Aorta (tissue), 5 donors: ENCODE measurements at places on chromosomes 6 and 20.
A peak's percentile ranks its signal among the peaks of the same experiment; 100 is the strongest.

DNA sequence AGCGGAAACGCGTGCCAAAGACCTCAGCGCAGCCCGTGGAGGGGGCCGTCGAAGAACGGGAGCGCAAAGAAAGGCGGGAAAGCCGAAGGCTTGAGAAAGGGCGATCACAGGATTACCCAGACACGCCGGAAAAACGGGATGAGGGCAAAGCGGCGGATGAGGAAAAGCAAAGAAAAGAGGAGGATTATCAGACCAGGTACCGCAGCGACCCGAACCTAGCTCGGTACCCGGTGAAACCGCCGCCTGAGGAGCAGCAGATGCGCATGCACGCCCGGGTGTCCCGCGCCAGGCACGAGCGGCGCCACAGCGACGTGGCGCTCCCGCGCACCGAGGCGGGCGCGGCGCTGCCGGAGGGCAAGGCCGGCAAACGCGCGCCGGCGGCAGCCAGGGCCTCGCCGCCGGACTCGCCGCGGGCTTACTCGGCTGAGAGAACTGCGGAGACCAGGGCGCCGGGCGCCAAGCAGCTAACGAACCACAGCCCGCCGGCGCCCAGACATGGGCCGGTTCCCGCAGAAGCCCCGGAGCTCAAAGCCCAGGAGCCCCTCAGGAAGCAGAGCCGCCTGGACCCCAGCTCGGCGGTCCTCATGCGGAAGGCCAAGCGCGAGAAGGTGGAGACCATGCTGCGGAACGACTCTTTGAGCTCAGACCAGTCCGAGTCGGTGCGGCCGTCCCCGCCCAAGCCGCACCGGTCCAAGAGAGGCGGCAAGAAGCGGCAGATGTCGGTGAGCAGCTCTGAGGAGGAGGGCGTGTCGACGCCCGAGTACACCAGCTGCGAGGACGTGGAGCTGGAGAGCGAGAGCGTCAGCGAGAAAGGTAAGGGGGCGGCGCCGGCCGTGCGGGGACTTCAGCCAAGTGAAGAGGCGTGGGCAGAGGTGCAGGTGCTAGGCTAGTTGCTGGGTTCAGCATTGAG is 296.2 kb downstream of the RIMS1 start:
- DNase-seq: no peak

DNA sequence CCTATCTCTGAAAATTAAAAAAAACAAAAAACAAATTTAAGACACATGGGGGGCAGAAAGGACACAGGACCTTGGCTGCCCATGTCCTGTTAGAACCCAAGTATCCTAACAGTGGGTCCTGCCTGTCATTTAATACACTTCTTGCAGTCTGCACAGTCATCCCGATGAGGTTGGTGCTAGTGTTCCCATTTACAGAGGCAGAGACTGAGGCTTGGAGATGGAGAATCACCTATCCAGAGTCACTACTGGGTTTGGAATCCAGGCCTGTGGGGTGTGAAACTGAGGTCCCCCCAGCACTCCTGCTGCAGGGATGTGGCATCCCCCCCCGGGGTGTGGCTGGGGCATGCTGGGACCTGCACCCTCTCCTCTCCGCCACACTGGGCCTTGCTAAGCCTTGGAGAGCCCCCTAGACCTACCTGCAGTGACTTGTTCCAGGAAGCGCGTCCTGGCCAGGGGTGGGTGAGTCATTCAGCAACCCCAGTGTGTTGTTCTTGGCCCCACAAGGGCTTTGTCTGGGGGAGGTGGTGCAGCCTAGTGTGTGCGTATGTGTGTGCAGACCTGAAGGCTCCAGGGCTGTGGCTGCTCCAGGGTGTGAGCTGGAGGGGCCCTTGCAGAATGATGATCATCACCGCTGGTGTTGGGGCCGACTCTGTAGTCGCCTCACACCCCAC is 49.7 kb downstream of the BCAS4 start:
- peak; percentile 85 for DNase-seq

DNA sequence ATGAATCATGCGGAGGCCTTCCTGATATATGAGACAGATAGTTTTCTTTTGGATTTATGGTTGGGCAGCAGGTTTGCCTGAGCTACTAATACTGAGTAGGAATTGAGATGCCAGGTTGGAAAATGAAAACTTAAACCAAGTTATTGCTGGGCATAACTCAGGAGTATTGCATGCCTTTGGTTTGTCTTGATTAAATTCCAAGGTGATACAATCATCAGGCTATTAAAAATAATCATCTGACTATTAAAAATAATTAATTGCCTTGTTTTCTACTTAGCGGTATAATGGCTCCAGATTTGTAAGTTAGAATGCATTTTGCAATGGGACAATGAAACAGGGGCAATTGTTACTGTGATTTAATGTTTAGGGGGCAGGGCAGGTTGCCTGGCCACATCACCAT is 15.5 kb upstream of the RNF144B start:
- DNase-seq: no peak

DNA sequence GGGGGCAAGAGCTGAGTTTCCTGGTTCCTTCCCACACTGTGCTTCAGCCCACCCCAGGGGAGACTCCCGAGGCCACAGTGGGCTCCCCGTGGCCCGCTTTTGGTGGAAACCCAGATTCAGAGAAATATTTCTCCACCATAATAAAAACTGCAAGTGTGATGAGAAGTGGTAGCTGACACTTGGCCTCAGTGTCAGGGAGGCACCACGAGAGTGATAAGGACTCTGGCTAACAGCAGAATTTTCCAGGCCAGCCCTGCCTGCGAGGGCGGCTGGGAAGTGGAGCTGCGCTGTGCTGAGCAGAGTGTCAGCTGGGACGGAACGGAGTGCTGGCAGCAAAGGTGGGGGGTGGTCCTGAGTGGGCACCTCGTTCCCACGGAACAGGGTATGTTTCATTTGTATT is 22.5 kb downstream of the SPATA2 start:
- DNase-seq: no peak

GRCh38 chr20:667351-668034 is 8.1 kb downstream of the SCRT2 start:
- peak; percentile 87 for DNase-seq

DNA sequence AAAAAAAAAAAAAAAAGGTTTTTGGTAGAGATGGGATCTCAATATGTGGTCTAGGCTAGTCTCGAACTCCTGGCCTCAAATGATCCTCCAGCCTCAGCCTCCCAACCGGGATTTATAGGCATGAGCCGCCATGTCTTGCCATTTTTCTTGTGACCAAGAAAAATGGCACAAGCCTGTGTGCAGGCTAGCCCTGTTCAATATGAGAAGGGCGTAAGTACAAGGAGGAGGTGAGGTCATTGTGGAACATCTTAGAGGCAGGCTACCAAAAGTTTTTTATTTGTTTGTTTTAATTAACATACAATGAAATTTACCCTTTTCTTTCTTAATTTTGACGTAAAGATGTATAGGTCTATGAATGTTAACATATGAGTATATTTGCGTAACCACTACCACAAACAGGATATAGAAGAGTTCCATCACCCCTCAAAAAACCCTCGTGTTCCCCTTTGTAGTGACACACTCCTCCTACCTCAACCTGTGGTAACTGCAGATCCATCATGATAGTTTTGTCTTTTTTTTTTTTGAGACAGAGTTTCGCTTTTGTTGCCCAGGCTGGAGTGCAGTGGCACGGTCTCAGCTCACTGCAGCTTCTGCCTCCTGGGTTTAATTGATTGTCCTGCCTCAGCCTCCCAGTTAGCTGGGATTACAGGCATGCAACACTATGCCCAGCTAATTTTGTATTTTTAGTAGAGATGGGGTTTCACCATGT is 28.3 kb upstream of the KIF3B start:
- no peak for DNase-seq

DNA sequence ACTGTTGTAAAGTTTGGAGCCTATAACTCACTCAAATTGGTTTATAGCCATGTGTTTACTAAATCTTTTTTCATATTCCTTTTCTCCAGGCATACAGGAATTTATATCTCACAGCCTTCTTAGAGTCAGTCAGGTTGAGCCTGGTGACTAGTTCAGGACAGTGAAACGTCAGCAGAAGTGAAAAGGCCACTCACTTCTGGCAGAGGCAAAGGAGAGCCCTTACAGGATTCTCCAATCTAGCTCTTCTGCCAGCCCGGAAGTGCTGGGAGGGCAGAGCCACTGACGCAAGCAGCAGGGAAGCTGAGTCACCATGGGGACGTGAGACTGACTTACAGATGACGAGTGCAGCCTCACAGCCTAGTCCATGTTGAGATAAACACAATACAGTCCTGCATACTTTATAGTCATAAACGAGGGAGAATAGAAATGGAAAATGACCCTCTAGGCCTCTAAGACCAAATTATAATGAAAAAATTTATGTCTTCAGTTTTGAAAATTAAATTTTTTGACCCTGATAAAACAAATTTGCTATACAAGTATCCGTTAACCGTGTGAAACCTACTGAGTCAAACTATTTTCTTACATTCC is 1.3 kb downstream of the PXT1 start:
- DNase-seq: peak; percentile 97

DNA sequence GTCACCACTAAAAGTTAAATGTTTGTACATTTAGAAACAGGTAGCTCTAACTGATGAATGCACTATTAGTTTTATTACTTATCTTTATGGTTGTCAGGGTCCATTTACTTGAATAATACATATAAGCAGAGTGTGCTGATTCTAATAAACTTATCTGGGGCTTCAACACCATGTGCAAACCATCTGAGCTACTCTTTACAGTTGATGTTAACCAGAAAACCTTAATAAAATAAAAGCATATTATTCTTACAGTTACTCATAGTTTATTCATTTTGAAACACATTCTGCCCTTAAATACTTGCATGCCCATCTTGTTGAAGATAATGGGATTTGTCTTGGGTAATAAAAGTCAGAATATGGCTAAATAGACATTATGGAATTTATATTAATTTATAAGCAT is 1042.2 kb downstream of the EPHA7 start:
- no peak for DNase-seq

DNA sequence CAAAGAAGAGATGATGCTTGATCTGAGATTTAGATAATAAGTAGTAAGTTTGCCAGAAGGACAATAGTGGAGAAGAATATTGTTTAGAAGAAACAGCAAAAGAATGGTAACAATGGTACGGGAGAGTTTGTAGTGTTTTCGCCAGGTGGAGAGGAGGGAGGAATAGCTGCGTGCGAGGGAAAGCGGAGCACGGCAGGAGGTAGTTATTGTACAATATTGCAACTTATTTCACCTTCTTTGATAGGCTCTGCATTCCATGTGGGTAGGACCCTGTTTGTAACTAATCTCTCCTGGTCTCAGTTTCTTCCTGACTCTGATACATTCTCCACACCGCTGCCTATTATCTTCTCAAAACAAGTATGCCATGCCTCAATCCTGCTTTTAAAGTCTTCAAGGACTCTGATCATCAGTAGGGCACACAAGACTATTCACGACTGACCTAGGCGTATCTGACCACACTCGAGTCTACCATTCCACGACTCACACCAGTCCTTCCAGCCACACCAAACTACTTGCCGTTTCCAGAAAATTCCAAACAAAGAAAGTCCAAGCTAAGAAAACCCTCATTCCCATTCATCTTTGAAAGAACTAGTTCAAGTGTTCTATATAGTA is 1.1 kb downstream of the PPIL4 start:
- DNase-seq: no peak

GRCh38 chr6:41428996-41429421 is 93.6 kb downstream of the NCR2 start:
- peak; percentile 80 for DNase-seq

GRCh38 chr6:143544011-143544696 is 32.6 kb upstream of the FUCA2 start:
- no peak for DNase-seq

DNA sequence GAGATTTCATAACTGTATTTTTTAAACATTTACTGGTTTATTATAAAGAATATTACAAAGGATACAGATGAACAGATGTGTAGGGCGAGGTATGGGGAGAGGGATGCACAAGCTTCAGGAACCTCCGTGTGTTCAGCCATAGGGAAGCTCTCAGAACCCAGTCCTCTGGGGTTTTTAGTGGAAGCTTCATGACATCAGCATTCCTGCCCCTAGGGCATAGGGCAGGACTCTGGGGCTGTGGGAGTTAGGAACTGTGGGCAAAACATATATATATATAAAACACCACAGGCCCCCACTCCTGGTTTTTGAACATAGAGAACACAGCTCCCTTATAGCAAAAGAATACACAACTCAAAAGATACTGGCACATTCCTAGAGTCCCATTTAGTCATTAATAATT is 21.9 kb downstream of the EFCAB8 start:
- DNase-seq: no peak

- no peak for DNase-seq
These were observed at the start of gene OPRL1 for GRCh38 chr20:64080013-64080812. OPRL1 (plus strand) TSS chr20:64080082; CDS start chr20:64092721, 12,639 bp downstream.

DNA sequence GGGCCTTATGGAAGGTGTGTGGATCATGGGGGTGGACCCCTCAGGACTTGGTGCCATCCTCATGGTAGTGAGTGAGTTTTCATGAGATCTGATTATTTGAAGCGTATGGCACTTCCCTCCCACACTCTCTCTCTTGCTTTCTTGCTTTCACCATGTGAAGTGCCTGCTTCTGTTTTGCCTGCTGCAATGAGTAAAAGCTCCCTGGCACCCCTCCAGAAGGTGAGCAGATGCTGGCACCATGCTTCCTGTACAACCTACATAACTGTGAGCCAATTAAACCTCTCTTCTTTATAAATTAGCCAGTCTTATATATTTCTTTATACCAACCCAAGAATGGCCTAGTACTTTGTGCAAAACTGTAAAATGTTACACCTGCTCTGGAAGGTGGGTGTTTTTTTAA is 396.8 kb upstream of the HS3ST5 start:
- DNase-seq: no peak

GRCh38 chr20:51188941-51189340 is 166.0 kb upstream of the KCNG1 start:
- DNase-seq: no peak

DNA sequence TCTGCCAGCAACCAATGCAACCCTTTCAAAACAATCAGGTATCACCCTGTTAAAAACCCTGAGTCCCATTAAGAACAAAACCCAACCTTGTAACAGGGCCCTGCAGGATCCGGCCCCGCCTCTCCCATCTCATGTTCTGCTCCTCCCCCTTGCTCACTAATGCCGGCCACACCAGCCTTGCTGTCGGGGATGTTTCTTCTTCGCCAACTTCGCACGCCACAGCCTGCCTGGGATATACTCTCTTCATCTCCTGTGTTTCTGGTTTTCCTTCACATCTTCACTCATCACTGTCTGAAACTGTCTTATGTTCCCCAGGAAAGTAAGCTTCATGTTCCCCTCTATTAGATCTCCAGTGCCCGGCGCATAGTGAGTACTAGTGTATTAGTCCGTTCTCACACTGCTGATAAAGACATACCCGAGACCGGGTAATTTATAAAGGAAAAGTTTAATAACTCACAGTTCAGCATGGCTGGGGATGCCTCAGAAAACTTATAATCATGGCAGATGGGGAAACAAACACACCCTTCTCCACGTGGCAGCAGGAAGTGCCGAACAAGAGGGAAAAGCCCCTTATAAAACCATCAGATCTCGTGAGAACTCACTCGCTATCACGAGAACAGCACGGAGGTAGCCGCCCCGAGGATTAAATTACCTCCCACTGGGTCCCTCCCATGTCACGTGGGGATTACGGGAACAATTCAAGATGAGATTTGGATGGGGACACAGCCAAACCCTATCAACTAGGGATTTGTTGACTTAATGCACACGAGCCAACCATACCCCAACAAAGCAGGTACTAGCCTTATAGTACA is 5.1 kb downstream of the TP53RK start:
- peak; percentile 84 for DNase-seq
